Glomerular endothelial cell (primary cell): ENCODE measurements at places on chromosomes 7 and 10. TPM values are rescaled to one million over a fixed set of nuclear protein-coding genes. Genes with fewer than 3 reads are reported as not detected.

HOXA11 gene
- 2.0 and 5.0 TPM in 2 replicates for total RNA-seq

RBM20 gene
- total RNA-seq, result 0.29 and 0.68 TPM in 2 replicates

TBXAS1 gene
- total RNA-seq, result 8.1 and 9.0 TPM in 2 replicates

CHST12 gene
- total RNA-seq, result 22.2 and 32.6 TPM in 2 replicates

TAS2R16 gene
- total RNA-seq, result not detected in 2 replicates

FAM25A gene
- not detected in 2 replicates for total RNA-seq

KLF14 gene
- not detected in 2 replicates for total RNA-seq

MPP7 gene
- 0.34 and 0.35 TPM in 2 replicates for total RNA-seq

NFKB2 gene
- total RNA-seq, result 45.3 and 88.4 TPM in 2 replicates

PIP gene
- not detected in 2 replicates for total RNA-seq

NYAP1 gene
- total RNA-seq, result 2.5 and 3.6 TPM in 2 replicates

PIK3CG gene
- 8.8 and 14.8 TPM in 2 replicates for total RNA-seq

MCU gene
- 22.5 and 24.6 TPM in 2 replicates for total RNA-seq

NOS3 gene
- 16.5 and 22.0 TPM in 2 replicates for total RNA-seq

IFIT1 gene
- 3.3 and 20.8 TPM in 2 replicates for total RNA-seq

PDGFA gene
- 44.5 and 50.6 TPM in 2 replicates for total RNA-seq

PPP1R3C gene
- 0.87 and 1.3 TPM in 2 replicates for total RNA-seq

NANOS1 gene
- total RNA-seq, result 0.82 and 2.8 TPM in 2 replicates

NCOA4 gene
- 142 and 174 TPM in 2 replicates for total RNA-seq

TIAL1 gene
- 63.2 and 72.0 TPM in 2 replicates for total RNA-seq
